Naive thymus-derived CD8-positive, alpha-beta T cell (primary cell): ENCODE measurements at places on chromosomes 6 and 20. TPM values are rescaled to one million over a fixed set of nuclear protein-coding genes. Genes with fewer than 3 reads are reported as not detected.

The SEL1L2 gene
- total RNA-seq: not detected

The PPP1R14C gene
- not detected for total RNA-seq

The ACTL10 gene
- total RNA-seq: 3.7 TPM

DNA sequence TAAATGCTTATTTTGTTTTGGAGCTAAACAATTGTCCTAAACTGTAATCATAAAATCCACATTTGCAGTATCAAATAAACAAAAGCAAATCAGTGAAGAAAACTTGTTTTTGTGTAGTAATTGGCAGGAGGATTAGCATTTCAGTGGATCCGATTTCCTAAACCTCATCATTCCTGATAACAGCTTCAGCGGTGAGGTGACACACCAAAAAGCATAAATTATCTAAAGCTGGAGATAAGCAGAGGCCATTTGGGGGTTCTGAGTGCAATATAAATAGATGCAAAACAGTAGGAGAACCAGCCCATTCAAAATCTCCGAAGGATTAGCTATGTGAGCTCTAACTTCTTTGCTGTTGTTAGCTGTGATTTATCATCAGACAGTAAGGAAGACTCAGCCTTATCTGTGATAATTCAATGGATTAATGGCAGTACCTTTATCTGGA, 235.8 kb downstream of the EPHA7 start:
- H3K4me3 ChIP-seq: no peak overlapping the region
- H3K27ac ChIP-seq: no peak overlapping the region
- H3K27me3 ChIP-seq: no peaks in the 10 kb centered on the region
- DNase-seq: no peak
